ENCODE measurements at places on chromosomes 13 and 19.

- peak; percentile 60 for ATAC-seq
These were observed 874 bp downstream of the TRIM28 start for GRCh38 chr19:58544591-58545285.

DNA sequence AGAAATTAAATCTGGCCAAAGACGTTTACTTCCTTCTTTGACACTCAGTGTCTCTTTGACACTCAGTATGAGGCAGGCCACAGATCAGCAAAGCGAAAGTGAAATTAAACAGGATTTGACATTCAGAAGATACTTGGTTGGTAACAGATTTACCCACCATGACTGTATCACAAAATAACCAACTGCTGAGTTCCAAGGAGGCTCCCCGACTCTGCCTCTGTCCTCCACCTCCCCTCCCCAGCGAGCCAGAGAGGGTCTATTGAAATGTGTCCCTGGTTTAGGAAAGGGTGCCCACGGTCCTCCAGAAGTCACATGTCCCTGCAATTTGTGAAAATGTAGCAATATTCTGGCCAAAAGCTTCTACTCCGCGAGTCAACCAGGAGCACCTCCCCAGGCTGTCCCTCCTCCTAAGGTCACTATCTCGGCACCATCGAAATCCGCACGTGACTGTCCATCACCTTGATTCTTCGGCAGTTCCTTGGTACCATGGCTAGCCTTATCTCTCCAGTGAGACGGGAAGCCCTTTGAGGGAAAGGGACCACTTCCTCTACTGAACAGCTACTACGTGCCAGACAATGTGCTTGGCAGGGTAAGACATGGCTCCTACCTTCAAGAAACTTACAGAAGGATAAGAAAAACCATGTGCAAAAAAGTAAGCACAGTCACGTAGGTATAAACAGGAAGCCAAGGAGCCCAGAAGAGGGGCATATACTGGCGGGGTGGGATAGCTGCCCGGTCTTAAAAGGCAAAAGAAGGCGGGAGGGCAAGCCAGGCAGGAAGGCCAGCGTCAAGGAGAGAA, 1.5 kb downstream of the N4BP2L1 start:
- no peak for ATAC-seq

DNA sequence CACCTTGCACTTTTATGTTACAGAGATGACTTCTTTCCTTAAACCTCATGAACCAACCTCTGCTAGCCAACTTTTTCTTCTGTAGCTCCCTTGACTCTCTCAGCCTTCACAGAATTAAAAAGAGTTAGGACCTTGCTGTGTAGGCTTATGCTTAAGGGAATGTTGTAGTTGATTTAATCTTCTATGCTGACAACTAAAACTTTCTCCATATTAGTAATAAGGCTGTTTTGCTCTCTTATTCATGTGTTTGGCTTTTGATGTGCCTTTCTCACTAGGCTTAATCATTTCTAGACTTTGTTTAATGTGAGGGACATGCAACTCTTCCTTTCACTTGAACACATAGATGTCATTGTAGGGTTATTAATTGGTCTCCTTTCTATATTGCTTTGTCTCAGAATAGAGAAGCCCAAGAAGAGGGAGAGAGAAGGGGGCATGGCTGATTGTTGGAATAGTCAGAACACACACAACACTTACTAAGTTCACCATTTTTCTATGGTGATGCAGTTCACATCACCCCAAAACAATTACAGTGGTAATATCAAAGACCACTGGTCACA, 509.5 kb downstream of the UQCRFS1 start:
- no peak for ATAC-seq

- no peak for ATAC-seq
These were observed 7.4 kb downstream of the PTH2 start for GRCh38 chr19:49415810-49416200.

DNA sequence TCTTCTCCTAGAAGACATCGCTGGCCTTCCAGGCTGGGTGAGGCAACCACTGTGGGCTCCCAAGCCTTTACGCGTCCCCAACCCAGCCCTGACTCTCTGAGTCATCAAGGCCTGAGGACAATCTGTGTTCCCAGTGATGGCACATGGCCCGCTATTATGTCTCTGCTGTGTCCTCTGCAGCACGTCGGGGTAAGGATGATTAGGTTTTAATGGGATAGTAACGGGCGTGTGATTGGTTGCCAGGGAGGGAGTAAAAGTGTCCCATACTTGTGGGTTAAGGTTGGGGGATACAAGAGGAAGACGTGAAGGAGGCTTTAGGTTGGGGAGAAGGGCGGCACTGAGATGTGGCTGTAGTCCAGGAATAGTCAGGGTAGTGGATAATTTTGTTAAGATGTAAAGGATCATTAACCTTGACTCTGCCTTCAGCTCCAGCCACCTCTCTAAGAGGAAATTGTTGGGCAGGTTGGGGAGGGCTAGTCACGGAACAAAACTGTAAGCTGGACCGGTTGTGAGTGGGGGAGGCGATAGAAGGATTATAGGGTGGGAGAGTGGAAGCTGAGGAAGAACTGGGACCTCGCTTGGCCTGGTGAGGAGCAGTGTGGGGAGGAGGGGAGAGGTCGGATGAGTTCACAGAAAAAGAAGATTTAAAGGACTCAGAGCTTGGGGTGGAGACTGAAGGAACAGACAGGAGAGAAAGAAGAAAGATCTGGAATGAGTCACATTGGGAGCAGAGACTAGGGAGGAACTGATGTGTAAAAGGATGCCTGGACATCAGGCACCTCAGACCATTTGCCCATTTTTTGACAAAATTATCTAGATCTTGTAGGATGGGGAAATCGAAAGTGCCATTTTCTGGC, 27.9 kb upstream of the IGFL1 start:
- ATAC-seq: no peak

- ATAC-seq: peak; percentile 89
These were observed 80.5 kb upstream of the MBNL2 start for GRCh38 chr13:97141564-97142005.

DNA sequence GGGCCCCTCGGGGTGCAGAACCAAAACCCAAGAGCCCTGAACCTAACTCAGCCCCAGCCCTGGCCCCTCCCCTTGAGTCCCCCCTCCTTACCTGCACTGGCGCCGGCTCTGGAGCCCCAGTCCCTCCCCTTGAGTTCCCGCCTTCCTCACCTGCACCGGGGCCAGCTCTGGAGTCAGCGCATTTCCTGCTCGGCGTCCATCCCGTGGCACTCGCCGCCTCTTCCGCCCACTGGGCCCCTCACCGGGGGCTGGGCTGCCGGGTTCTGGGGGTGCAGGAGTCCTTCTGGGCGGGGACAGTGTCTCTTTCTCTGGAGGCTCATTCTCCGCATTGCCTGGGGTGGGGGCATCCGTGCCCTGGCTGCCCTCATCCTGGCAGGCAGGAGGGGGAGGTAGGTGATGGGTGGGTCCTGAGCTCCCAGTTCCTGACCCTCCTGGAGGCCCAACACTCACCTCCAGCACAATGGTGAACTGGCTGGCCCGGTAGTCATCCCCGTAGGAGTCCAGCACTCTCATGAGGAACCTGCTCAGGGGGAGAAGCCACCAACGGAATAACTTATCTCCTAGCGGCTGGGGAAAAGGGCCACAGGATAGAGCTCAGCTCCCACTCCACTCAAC, 5.3 kb downstream of the NDUFA3 start:
- no peak for ATAC-seq

DNA sequence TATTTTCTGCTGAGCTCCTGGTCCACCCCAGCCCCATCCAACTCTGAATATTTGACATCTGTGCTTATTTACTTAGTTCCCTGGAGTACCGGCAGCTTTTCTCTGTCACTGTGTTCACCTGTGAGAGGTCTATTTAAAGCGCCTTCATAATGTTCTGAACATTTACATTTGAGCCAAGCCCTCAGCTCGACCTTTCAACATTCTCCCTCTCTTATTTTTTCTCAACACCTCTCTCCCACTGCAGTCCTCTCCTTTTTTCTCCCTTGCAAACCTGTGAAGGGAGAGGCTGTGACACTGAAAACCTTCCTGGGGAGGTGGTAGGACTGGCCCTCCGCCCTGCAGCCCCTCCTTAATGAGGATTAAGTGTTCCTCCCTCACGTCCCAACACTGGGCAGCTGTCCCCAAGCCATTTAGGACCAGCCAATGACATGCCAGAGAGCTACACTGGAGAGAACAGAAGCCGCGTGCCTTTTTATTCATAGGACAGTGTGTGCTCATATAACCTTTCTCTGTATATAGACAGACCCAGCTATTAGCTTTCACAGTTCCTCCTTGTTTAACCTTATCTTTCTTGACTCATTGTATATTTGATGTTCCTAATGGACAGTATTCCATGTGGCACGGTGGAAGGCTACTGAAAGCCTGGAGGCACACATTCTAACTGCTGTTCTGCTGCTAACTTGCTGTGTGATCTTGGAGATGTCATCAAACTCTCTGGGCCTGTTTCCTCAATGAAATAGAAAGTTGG, 134.8 kb downstream of the NUFIP1 start:
- ATAC-seq: peak; percentile 91

- ATAC-seq: no peak
These were observed 69.3 kb downstream of the LMO7 start for GRCh38 chr13:75705395-75705794.

DNA sequence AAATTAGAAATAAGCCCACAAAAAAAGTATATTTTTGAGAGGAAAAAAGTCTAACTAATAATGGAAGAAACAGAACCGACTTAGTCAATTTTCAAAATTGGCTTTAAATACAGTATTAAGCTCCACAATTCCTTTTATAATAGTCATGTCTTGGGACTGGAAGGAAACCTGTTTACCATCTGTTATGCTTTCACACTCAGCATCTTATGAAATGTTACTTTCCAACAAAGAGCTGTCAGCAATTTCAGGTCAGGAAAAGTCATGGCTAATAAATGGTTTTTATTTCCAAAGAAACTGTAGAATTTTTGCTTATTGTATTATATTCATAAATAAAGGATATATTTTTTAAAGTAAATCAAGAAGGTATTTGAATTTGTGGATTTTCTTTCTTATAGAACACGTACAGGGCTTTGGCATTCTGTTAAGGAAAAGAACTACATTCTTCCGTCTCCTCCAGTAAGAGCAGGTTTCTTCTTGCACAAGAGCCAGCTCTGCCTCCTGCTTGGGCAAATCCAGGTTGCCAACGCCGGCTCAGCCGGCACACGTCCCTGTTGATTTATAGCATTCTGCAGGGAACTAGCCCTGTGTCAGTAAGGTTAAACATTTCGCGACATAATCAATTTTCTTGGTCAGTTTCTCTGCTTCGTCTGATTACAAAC, 52.9 kb upstream of the GPR12 start:
- ATAC-seq: no peak

DNA sequence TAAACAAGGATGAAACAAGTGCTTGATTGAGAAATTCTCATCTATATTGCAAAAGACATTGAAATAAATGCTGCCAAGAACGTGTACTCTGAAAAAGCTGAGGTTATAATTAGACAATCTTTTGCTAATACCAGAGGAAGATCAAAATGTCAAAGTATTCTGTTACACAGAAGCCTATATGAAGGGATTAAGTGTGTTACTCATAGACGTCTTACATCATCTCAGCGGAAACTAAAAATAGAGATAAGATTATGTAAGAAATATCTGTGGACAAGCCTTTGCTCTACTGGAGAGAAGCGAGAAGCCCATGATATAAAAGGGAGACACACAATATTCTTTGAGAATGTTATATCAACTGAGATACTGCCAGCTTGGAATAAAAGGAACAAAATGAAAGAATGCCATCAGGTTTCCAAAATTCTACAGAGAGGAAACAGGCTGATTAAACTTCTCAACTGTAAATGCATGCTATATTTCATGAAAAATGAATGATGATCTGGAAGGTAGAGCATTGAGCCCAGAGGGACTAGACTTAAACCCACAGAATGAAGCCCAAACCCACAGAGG, 699.0 kb downstream of the GPC5 start:
- no peak for ATAC-seq

- no peak for ATAC-seq
These were observed 11.9 kb downstream of the GADD45B start for GRCh38 chr19:2487842-2488241.

DNA sequence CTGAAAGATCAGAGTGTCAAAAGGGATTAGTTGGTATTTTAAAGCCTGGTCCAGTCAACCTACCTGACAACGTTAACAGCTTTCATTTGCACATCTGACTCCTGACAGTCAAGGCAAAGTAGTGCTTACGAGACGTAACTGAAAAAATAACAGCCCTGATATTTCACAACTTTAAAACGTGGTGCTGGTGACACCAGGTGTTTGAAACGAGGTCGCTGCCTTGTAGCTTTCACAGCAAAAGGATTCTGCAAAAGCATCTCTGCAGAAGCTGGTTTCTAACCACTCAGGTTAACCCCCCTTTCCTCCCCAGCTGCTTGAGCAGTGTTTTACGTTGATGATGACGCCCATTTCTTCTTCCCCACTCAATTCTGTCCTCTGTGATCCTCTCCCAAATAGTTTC, 23.3 kb downstream of the GGACT start:
- ATAC-seq: no peak

- ATAC-seq: no peak
These were observed 95.3 kb downstream of the KL start for GRCh38 chr13:33111414-33112110.

- no peak for ATAC-seq
These were observed 722 bp downstream of the HSD11B1L start for GRCh38 chr19:5681391-5682106.

GRCh38 chr19:40633207-40633606, 32.0 kb downstream of the LTBP4 start:
- ATAC-seq: no peak

DNA sequence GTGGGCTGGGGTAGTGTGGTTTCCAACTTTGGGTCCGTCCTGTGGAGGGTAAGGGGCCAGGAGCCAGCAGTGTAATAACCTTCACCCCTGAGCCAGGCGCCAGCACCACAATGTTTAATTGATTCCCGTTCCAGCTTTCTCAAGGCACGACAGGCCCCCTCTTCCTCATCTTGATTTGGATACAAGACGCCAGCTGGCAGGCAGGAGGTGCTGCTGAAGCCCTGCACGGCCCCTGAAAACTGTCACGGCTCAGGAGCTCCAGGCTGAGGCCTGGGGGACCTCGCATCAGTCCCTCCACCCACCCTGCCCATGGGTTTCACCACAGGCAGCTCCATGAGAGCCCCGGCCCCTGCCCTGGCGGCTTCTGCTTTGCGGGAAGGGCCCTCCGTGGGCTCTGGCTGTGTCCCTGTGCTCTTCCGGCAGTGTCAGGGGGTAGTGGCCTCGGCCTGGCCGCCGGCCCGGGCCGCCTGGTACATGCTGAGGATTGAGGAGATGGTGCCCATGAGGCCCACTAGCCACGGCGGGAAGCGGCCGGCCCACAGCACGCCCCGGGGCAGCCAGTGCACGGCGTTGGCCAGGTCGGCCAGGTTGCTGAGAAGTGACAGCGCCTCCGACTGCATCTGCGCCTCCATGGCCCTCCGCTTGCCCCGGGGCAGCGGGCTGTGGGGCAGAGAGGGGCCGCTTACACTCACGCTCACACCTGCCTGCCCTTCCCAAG, 11.9 kb downstream of the PEX11G start:
- no peak for ATAC-seq

DNA sequence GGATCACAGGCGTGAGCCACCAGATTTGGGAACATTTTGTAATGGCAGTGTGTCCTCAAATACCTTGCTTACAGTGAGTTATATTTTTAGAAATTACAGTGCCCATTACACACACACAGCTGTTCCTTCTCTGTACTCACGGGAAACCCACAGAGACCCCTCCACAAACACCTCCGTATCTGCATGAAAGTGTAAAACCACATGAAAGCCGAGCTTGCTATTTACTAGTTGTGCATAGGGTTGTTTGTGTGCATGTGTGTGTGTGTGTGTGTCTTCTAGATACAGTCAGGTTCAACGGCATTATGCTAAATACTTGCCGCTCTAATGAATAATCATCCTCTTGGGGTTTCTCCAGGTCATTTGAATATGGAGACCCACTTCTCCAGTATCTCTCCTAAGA, 22.3 kb upstream of the LILRA2 start:
- no peak for ATAC-seq

Measured in gastroesophageal sphincter (tissue), 4 donors.